Neuronal stem cell (in vitro differentiated cells): ENCODE measurements at places on chromosomes 13 and 19.

DNA sequence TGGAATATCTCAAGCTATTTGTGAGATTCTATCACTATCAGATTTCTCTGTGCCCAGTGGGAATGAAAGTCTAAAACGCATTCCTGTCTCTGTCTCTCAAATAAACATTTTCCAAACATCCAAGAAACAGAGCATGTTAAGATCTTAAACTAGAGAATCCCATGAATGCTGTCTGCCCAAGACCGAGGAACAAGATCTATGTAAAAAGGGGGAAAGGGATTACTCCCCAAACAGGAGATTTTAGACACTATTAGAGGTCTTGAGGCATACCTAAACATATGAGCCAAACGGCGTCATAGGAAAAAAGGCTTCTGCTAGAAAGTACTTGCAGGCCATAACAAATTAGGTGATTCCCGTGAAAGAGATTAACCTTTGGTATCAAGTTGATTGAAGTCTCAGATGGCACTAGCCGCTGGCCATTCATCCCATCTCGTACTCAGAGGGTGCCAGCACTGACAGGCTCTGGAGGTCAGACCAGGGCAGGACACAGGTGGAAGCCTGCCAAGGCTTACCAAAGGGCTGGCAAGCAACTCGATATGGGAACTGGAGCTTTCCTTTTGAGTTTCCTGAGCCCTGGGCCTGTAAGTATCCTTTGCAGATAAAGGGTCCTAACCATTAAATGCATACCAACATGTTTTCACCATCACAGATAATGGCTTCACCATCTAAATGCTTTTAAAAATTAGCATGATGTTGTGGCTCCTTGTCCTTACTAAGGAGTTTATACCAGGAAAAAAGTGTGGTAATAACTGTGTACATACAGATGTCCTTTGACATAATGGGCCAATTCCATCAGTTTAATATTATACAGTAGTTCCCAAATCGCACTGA, 225.2 kb downstream of the FOXO1 start:
- no peak overlapping the region for H3K4me3 ChIP-seq
- H3K27me3 ChIP-seq = no peaks in the 10 kb centered on the region
- DNase-seq = no peak
- peaks cover 10% of the 10 kb centered on the region for H3K4me1 ChIP-seq

GRCh38 chr19:58429745-58430144, 10.2 kb downstream of the ZNF132 start:
- no peak overlapping the region for H3K27ac ChIP-seq
- no peaks in the 10 kb centered on the region for H3K4me1 ChIP-seq
- H3K36me3 ChIP-seq = peaks cover 53% of the 10 kb centered on the region

DNA sequence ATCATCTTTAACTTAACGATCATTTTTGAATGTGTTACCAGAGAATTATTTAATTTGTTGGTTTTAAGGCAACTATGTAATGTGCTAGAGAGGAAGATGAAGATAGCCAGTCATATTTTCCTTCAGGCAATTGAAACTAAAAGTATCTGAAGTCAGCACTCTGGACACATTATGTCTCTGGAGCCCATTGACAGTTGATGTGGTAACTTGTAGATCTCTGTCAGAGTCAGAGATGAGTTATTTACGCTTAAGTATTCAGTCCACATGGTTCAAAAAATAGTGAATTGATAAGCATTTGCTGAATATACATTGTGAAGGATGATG, 2.1 kb downstream of the ZMYM2 start:
- H3K4me3 ChIP-seq = peak overlapping the region; percentile 81
- H3K27me3 ChIP-seq = no peaks in the 10 kb centered on the region
- no peak overlapping the region for H3K27ac ChIP-seq
- H3K4me1 ChIP-seq = peaks cover 7% of the 10 kb centered on the region
- DNase-seq = no peak

GRCh38 chr13:21069561-21070004, 8.2 kb upstream of the LATS2 start:
- no peaks in the 10 kb centered on the region for H3K4me1 ChIP-seq
- H3K27me3 ChIP-seq = no peaks in the 10 kb centered on the region
- no peak for DNase-seq

DNA sequence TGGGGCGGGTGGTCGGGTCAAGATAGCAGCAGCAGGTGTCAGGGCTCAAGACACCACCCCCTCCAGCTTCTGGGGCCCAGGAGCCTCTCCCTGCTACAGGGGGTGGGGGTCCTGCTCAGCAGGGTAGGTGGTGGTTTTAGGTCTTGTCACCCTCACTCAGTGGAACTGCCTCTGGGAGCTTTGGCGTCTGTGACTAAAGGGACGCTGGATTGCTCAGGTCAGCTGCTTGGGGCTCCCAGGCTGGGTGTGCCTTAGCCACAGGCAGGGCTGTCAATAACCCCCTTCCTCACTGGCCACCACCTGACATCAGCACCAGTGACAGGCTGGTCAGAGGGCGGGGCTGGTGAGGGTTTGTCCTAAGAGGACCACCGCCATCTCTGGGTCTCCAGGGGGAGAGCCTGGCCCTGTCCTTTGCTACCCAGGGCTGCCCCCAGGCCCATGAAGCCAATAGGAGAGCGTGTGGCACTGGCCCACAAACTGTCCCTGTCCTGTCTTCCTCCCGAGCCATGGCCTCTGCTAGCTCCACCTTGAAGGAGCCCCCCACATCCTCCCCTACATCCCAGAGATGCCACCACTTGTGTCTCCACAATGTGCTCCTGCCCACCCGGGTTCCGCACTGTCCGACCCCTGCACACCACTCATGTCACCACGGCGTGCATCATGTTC, 36.4 kb downstream of the MAU2 start:
- H3K27me3 ChIP-seq = no peaks in the 10 kb centered on the region
- no peak overlapping the region for H3K27ac ChIP-seq
- no peak for DNase-seq
- H3K36me3 ChIP-seq = peaks cover 69% of the 10 kb centered on the region

GRCh38 chr19:20321139-20321763, 154.2 kb downstream of the ZNF486 start:
- H3K4me1 ChIP-seq = no peaks in the 10 kb centered on the region
- no peaks in the 10 kb centered on the region for H3K36me3 ChIP-seq
- H3K27me3 ChIP-seq = no peaks in the 10 kb centered on the region
- no peak overlapping the region for H3K4me3 ChIP-seq

DNA sequence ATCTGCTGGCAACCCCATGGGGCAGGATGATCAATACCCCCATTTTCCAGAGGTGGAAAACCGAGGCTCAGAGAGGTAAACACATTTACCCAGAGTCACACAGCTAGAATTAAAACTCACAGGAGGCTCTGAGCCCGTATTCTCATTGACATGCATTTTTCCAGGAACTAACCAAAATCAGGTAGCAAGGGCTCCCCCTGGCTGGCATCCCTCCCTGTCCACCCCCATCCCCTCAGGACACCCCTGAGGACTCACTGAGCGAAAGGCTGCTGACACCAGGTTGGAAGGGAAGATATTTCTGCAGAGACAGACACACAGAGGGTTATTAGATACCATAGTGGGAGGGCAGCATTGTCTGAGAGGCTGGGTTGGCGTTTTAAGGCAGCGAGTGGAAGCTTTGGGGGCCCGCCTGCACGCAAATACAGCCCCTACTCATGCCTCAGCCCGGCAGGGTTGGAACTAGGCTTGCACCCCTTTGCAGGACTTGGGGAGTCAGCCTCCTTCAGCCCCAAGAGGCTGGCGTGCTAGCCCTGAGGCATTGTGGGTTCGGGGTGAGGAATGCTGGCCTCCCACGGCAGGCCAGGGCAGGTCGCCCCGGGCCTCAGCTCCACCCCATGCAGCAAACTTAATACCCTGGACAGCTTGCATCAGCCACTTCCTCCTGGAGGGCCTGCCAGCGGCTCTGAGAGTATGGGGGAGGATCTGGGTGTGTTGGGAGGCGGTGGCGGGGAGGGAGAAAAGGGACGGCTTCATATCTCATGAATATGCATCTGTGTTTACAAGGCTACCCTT, 3.9 kb downstream of the SLC1A5 start:
- H3K27ac ChIP-seq = peak overlapping the region; percentile 67
- no peaks in the 10 kb centered on the region for H3K27me3 ChIP-seq
- DNase-seq = peak; percentile 29
- peaks cover 18% of the 10 kb centered on the region for H3K4me1 ChIP-seq
- peak overlapping the region; percentile 51 for H3K4me3 ChIP-seq
- peaks cover 57% of the 10 kb centered on the region for H3K36me3 ChIP-seq

DNA sequence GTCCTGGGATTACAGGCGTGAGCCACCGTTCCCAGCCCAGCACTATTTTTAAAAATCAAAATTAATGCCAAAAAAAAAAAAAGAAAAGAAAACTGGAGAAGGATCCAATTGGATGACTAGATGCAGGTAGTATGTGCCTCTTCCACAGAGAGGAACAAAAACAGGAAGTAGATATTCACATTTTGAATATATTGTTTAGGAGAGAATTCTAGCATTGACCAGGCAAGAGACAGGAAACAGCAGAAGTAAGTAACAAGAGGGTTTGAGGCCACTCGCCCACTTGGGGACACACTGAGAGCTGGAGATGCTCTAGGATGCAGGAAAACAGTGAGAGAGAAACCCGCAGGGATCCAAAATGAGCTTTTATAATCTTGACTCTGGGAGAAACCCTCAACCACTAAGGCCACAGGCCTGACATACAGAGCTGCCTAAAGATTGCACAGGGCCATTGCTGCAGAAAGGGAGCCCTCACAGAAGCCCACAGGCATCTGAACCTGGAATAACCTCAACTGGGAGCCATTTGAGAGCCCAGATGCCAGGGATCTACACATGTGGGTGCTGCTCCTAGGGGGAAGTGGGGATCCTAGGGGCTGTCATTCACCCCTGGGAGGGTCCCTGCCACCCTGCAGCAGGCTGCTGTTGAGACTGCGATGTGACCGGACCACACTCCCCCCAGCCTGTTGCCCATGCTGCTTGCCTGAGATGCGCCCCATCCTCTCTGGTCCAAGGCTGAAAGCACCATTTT, 28.2 kb downstream of the IGFL2 start:
- no peaks in the 10 kb centered on the region for H3K27me3 ChIP-seq
- no peak overlapping the region for H3K4me3 ChIP-seq
- H3K4me1 ChIP-seq = no peaks in the 10 kb centered on the region
- no peak for DNase-seq
- H3K27ac ChIP-seq = no peak overlapping the region
- no peaks in the 10 kb centered on the region for H3K36me3 ChIP-seq

- H3K4me1 ChIP-seq = no peaks in the 10 kb centered on the region
- no peak overlapping the region for H3K27ac ChIP-seq
- no peak for DNase-seq
Observed at GRCh38 chr19:30082168-30082567, 140.1 kb downstream of the URI1 start.

- peaks cover 36% of the 10 kb centered on the region for H3K36me3 ChIP-seq
- H3K27me3 ChIP-seq = no peaks in the 10 kb centered on the region
- no peak for DNase-seq
- peaks cover 17% of the 10 kb centered on the region for H3K4me1 ChIP-seq
- no peak overlapping the region for H3K27ac ChIP-seq
- peak overlapping the region; percentile 54 for H3K4me3 ChIP-seq
Observed at GRCh38 chr13:44433863-44434765, 60.5 kb downstream of the SERP2 start.

DNA sequence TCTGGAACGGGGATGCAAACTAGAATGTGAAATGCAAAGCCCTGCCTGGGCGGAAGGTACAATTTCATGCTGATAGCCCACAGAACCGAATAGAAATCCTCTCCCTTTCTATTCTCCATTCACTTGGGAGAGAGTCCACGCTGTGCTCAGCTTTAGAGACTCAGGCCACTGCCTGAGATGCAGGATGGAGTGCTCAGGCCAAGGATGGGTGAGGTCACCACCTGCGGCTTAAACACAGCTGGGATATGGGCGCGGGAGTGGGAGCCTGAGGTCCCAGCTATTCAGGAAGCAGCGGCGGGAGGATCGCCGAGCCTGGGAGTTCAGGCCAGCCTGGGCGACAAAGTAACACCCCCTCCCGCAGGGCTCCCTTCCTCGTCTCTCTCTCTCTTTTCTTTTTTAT, 446 bp upstream of the ZNF83 start:
- DNase-seq = no peak
- peak overlapping the region; percentile 92 for H3K4me3 ChIP-seq
- peaks cover 1% of the 10 kb centered on the region for H3K36me3 ChIP-seq
- H3K27me3 ChIP-seq = no peaks in the 10 kb centered on the region
- peak overlapping the region; percentile 61 for H3K27ac ChIP-seq

- H3K27me3 ChIP-seq = peaks cover 15% of the 10 kb centered on the region
- H3K36me3 ChIP-seq = no peaks in the 10 kb centered on the region
- H3K4me1 ChIP-seq = peaks cover 18% of the 10 kb centered on the region
- no peak overlapping the region for H3K4me3 ChIP-seq
- H3K27ac ChIP-seq = no peak overlapping the region
Observed at GRCh38 chr19:30223866-30224688, 148.1 kb upstream of the ZNF536 start.

DNA sequence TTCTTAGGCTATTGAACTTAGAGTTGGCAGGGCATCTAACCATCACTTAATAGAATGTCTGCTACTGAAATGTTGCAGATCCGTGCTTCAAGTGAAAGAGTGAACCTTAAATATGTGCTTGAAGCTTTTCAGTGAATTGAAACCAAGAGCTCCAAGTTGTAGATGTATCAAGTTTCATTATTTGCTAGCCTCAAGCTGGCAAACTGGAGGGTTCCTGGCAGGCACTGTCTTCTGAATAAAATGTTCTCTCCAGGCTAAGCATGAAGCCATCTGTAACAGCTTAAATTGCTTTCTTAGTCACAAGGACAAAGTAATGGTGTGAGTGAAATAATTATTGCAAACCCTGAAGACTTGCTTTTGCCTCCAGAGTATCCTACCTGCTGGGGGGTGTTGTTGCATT, 415.0 kb upstream of the SPRY2 start:
- peaks cover 5% of the 10 kb centered on the region for H3K4me1 ChIP-seq
- H3K36me3 ChIP-seq = no peaks in the 10 kb centered on the region
- H3K27me3 ChIP-seq = no peaks in the 10 kb centered on the region
- H3K27ac ChIP-seq = no peak overlapping the region
- H3K4me3 ChIP-seq = no peak overlapping the region

DNA sequence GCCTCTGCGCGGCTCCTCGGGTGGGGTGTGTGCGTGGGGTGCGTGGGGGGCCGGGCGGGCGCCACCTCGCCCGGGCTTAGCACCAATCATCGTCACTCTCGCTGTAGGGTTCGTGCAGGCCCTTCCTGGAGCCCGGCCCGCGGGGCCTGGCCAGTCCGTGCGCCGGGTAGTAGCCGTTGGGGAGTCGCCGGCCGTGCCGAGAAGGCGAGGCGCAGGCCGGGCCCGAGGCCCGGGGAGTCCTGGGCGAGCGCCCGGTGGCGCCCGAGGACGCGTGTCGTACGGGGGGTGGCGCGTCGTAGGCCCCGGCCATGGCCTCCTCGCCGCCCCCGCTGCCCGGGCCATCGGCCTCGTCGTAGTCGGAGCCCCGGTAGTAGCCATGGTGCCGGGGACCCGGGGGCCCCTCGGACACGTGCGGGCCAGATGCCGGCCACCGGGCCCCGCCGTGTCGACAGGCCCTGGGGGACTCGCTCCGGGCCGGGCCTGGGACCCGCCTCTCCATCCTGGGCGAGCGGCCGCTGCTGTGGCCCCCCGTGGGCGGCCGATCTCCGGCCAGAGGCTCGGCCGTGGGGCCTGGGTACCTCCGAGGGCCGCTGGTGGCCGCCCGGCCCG, 57.1 kb downstream of the IER2 start:
- no peaks in the 10 kb centered on the region for H3K36me3 ChIP-seq
- H3K27ac ChIP-seq = peak overlapping the region; percentile 58
- no peak overlapping the region for H3K4me3 ChIP-seq
- no peaks in the 10 kb centered on the region for H3K27me3 ChIP-seq
- H3K4me1 ChIP-seq = no peaks in the 10 kb centered on the region
